ENCODE measurements at places on chromosomes 4 and X. TPM values are rescaled to one million over a fixed set of nuclear protein-coding genes. Genes with fewer than 3 reads are reported as not detected.

DNA sequence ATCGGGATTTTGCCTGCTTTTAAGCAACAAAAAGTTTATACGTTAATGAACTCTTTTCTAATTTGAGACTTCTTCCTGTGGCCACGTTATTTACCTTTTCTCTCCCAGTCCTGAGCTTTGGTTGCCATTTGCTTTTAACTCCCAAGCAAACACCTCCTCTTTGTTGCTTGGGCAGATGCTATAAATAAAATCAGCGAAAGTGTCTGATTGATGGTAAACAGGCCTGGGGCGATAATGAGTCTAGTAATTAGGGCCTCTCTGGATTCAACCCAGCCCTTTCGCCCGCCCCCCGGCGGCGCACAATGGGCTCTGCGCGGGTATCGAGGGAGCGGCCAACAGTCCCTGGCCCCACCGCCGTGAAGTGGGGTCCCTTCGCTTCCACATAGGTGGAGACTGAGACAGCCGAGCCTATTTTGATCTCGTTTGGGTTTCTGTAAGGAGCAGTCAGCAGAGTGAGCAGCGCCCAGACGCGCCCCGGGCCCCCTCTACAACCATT is 790 bp downstream of the CLGN start:
- peak overlapping the region; percentile 73 for H3K4me3 ChIP-seq
- peak overlapping the region; percentile 53 for H3K27ac ChIP-seq
- no peaks in the 10 kb centered on the region for H3K36me3 ChIP-seq

- no peaks in the 10 kb centered on the region for H3K27me3 ChIP-seq
- no peak overlapping the region for H3K4me3 ChIP-seq
- DNase-seq = peak; percentile 44
- H3K27ac ChIP-seq = peak overlapping the region; percentile 6
- H3K4me1 ChIP-seq = peaks cover 36% of the 10 kb centered on the region
Observed at GRCh38 chr4:101102114-101102742, 245.1 kb downstream of the PPP3CA start.

DNA sequence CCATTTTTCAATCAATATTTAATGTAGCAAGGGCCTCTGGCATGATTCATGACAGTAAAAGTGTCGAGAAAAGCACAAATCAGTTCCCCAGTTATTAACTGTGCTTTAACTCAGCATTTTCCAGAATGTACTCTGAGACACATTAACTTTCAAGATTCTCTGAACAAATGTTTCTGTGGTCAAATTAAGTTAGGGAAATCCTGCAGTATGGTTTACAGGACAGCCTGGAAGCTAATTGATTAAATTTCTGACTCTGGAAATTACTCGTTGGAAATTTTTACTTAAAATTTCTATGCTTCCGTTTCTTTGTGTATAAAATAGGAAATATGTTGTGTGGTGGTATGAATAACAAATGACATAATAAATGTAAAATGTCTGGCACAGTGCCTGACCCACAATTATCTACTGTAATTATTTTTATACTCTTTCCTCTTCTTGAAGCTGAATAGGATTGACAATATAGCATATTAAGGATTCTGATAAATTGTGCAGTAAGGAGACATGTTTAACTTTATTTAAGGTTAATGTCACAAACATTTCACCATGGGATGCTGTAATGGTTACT is 33.7 kb downstream of the STK32B start:
- H3K4me1 ChIP-seq = no peaks in the 10 kb centered on the region
- H3K27me3 ChIP-seq = no peaks in the 10 kb centered on the region
- H3K36me3 ChIP-seq = no peaks in the 10 kb centered on the region
- H3K4me3 ChIP-seq = no peak overlapping the region
- DNase-seq = no peak

GRCh38 chr4:140996766-140997165 is 136.5 kb downstream of the RNF150 start:
- no peaks in the 10 kb centered on the region for H3K36me3 ChIP-seq
- DNase-seq = no peak
- no peaks in the 10 kb centered on the region for H3K27me3 ChIP-seq
- H3K4me1 ChIP-seq = no peaks in the 10 kb centered on the region
- H3K27ac ChIP-seq = no peak overlapping the region

DNA sequence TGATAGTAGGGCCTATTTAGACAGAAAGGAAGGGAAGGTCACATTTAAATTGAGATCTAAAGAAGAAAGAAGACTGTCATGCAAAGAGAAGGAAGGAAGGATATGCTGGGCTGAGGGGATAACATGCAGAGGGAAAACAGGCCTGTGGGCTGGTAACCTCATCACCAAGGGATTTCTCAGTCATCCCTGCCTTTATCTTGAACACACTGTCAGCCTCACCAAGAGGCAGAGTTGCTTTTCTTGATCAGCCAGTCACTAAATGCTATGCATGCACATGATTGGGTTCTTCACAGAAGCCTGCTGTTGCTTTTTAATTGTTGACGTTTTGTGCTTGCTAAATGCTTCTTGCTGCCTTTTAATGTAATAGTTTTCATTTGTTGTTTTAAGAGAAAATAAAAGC is 113.0 kb downstream of the ARHGAP24 start:
- H3K4me1 ChIP-seq = no peaks in the 10 kb centered on the region
- DNase-seq = no peak
- H3K27me3 ChIP-seq = no peaks in the 10 kb centered on the region
- peaks cover 8% of the 10 kb centered on the region for H3K36me3 ChIP-seq
- H3K4me3 ChIP-seq = no peak overlapping the region

GRCh38 chr4:90002441-90003062 is 107.9 kb downstream of the MMRN1 start:
- H3K4me1 ChIP-seq = no peaks in the 10 kb centered on the region
- H3K36me3 ChIP-seq = no peaks in the 10 kb centered on the region
- H3K27ac ChIP-seq = no peak overlapping the region
- no peaks in the 10 kb centered on the region for H3K27me3 ChIP-seq
- no peak overlapping the region for H3K4me3 ChIP-seq
- peak; percentile 41 for DNase-seq

DNA sequence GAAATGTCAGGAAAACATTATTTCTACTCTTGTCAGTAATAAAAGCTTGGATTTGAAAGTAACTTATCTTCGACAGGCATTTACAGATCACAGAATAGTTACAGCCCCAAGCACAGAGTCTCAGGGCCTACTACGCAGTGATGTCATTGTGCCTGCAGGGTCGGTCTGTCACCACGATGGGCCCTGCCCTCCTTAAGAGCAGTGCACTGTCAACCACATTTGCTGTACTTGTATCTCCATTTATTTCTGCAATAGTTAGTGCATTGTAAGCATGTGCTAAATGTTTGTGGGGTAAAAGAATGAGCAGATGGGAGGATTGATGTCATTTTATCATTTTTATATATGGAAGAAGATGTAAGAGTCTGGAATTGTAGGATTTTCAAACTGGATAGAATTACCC is 13.6 kb upstream of the CCKAR start:
- H3K27me3 ChIP-seq = no peaks in the 10 kb centered on the region
- H3K4me3 ChIP-seq = no peak overlapping the region
- no peaks in the 10 kb centered on the region for H3K36me3 ChIP-seq
- no peak overlapping the region for H3K27ac ChIP-seq

DNA sequence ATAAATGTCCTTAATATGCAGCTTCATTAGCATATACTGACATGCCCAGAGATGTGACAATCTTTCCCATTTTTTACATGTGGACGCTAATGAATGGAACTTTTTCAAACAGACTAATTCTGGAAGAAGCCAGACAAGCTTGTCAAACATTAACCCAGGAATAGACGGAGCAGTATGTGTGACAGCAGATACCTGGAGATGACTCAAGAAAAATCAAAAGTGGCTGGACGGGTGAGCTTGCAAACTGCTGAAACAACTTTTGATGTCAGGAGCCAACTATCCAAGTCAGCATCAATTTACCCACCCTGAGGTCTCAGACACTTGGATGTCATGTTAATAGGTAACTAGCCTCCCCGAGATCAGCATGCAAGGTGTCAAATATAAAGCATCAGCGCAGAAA is 183.0 kb downstream of the PACRGL start:
- no peak overlapping the region for H3K27ac ChIP-seq
- H3K4me3 ChIP-seq = no peak overlapping the region
- no peak for DNase-seq
- no peaks in the 10 kb centered on the region for H3K36me3 ChIP-seq

DNA sequence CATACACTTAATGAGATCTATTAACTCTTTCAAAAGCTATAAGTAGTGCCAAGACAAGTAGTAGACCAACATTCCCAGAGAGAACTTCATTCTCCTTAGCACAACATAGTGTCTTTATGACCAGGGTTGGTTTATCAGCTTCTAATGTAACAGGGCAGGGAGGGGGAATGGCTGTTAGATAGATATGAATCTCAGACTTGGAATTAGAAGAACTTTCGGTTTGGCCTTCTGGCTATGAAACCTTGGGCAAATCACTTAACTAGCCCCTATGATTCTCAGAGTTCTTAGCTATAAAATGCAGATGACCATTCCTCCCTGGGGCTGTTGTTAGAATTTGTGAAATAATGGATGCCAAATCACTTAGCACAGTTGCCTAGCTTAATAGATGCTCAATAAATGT is 132.2 kb downstream of the SLC10A7 start:
- no peaks in the 10 kb centered on the region for H3K4me1 ChIP-seq
- H3K4me3 ChIP-seq = no peak overlapping the region
- H3K36me3 ChIP-seq = no peaks in the 10 kb centered on the region
- no peak overlapping the region for H3K27ac ChIP-seq
- H3K27me3 ChIP-seq = no peaks in the 10 kb centered on the region

- H3K4me1 ChIP-seq = no peaks in the 10 kb centered on the region
- H3K36me3 ChIP-seq = no peaks in the 10 kb centered on the region
Observed at GRCh38 chr4:95638920-95639501, 90.2 kb upstream of the UNC5C start.

- no peaks in the 10 kb centered on the region for H3K27me3 ChIP-seq
- H3K4me3 ChIP-seq = no peak overlapping the region
- H3K36me3 ChIP-seq = no peaks in the 10 kb centered on the region
- H3K27ac ChIP-seq = no peak overlapping the region
Observed at GRCh38 chr4:103994059-103994458, 274.3 kb upstream of the TACR3 start.

- H3K27me3 ChIP-seq = no peaks in the 10 kb centered on the region
- H3K4me3 ChIP-seq = no peak overlapping the region
- H3K36me3 ChIP-seq = peaks cover 14% of the 10 kb centered on the region
- no peaks in the 10 kb centered on the region for H3K4me1 ChIP-seq
Observed at GRCh38 chr4:39446483-39446841, 12.3 kb downstream of the RPL9 start.

GRCh38 chrX:69210581-69210980 is 45.3 kb upstream of the PJA1 start:
- H3K27ac ChIP-seq = no peak overlapping the region
- no peak for DNase-seq
- H3K36me3 ChIP-seq = no peaks in the 10 kb centered on the region
- H3K4me1 ChIP-seq = no peaks in the 10 kb centered on the region
- H3K27me3 ChIP-seq = no peaks in the 10 kb centered on the region

DNA sequence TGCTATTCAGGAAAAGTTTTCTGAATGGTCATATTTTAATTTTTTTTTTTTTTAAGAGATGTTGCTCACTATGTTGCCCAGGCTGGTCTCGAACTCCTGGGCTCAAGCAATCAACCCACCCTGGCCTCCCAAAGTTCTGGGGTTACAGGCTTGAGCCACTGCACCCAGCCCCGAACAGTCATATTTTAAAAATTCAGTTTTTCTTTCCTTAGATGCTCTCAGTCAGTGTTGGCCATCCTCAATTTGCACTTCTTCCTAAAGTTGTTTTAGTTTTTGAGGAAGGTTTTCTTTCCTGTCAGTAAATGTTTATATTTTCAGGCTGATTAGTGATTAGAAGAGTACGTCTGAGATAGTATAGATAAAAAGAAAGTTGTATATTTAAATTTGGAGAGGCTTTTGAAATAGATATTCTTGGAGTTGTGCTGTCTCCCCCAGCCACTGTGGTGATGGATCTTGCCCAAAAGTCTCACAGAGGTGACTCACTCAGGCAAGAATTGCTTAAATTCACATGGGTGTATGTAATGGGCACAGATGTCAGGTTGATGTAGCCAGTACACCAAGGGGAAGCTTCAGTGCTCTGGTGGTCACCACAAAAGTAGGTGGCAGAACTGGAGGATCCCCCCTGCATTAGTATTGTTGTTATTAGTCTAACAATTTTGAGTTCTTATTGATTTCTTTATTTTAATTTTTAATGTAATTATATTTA is 72.2 kb upstream of the ELOVL6 start:
- H3K27ac ChIP-seq = no peak overlapping the region
- H3K27me3 ChIP-seq = no peaks in the 10 kb centered on the region
- peak; percentile 16 for DNase-seq
- H3K4me1 ChIP-seq = no peaks in the 10 kb centered on the region
- no peaks in the 10 kb centered on the region for H3K36me3 ChIP-seq

DNA sequence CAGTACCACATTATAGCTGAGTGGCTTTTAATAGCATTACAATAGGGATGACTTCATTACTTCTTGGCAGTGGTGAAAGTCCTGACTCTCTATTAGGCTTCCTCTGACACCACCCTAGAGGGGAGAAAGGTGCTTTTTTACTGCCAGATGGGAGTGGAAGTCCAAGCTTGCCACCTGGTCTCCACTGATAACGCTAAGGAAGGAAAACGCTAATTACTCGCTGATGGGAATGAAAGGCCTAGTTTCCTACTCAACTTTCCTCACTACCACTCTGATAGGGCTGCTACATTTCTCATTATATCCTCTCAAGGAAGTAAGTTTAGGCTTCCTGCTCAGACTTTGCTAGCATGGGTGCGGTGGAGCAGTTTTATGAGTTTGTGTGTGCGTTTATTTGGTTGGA is 62.3 kb upstream of the PAGE3 start:
- no peaks in the 10 kb centered on the region for H3K27me3 ChIP-seq
- no peaks in the 10 kb centered on the region for H3K36me3 ChIP-seq
- DNase-seq = no peak
- no peak overlapping the region for H3K4me3 ChIP-seq

- H3K27me3 ChIP-seq = no peaks in the 10 kb centered on the region
- no peak overlapping the region for H3K27ac ChIP-seq
- no peak overlapping the region for H3K4me3 ChIP-seq
- no peaks in the 10 kb centered on the region for H3K36me3 ChIP-seq
Observed at GRCh38 chr4:159410076-159410777, 307.3 kb downstream of the RAPGEF2 start.

Gene TBL1X
- 26.3 TPM for total RNA-seq

Gene TXK
- total RNA-seq = 0.35 TPM

Gene BTK
- 0.05 TPM for total RNA-seq

Gene XAGE1B
- not detected for total RNA-seq

Gene TLR8
- not detected for total RNA-seq

Gene HPRT1
- 24.0 TPM for total RNA-seq

Gene ARSJ
- total RNA-seq = 4.4 TPM

Gene TTC29
- not detected for total RNA-seq
